Neuronal stem cell (in vitro differentiated cells): ENCODE measurements at places on chromosomes 7 and 10.

DNA sequence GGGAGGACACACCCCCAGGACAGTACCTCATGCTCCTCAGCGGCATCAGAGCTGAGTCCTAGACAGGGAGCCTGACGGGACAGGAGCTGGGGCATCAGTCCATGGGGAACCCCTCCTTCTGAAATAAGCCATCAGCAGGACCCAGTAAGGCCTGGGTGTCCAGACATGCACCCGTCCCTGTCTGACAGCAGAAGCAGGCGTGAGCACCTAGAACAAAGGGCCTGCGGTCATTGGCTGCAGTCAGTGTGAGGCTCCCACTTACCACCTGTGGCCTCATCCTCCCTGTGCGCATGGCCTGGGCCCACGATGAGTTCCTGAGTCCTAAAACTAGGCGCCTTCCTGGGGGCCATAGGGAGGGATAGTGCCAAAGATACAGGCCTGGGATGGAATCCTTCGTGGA is 484.7 kb downstream of the PTPRN2 start:
- no peak for DNase-seq

DNA sequence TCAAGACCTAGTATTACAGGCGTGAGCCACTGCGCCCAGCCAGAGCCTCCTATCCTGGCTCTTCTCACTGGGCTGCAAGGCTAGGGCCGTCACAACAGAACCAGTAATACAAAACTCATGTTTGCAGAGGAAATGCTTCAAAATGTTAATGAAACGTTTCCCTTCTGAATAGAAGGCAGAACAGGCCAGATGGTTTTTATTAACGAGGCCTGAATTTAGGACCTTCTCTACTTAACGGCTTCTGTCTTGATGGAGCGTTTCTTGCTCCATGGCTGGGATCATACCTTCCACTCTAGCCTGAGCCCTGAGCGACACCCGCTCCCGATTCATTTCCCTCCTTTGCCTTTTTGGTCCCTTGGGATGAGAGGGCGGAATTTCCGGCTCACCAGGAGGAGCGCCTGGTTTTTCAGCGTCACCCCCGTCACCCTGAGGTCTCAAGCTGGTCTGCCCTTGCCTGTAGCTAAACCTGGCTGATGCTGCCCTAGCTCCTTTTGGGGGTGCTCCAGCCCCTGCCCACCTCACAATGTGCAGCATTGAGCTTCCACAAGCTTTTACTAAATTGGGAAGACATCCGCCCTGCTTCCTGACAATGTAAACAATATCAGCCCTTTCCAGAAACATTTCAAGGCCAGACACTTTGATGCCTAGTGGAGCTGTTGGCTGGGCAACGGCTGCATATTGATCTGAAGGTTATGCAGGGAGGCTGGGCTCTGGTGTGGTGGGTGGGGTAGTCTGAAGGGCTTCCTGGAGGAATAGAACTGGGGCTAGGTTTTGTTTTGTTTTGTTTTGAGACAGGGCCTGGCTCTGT is 5.2 kb downstream of the CLIP2 start:
- DNase-seq: no peak

GRCh38 chr7:55077561-55078410 is 59.0 kb downstream of the EGFR start:
- DNase-seq: no peak

GRCh38 chr10:97633921-97634320 is 621 bp upstream of the MORN4 start:
- no peak for DNase-seq

DNA sequence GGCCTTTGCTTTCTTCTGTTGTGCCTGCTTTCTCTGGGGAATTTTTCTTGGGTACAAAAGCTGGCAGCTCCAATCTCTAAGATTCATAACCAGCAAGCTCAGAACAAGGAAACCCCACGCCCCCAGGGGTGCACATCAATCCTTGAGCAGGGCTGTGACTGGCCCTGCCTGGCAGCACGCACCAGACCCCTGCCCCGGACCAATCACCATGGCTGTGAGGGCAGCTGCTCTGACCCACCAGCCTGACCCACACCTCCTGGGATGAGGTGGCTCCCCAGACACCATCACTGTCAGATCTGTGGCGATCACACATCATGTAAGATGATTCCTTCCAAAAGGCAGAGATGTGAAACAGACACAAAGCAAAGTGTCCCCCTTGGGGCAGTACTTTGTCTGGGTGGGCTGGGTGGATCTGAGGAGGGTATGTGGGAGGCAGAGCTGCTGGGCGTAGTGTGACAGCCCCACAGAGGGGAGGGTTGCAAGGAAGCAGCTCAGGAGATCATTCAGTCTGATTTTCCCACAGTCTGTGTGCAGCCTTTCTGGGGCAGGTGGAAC is 175.5 kb upstream of the SHH start:
- no peak for DNase-seq

- no peak for DNase-seq
Observed at GRCh38 chr7:99843808-99844207, 16.0 kb downstream of the CYP3A43 start.

- DNase-seq: no peak
Observed at GRCh38 chr10:103641326-103641725, 147.8 kb downstream of the NEURL1 start.

DNA sequence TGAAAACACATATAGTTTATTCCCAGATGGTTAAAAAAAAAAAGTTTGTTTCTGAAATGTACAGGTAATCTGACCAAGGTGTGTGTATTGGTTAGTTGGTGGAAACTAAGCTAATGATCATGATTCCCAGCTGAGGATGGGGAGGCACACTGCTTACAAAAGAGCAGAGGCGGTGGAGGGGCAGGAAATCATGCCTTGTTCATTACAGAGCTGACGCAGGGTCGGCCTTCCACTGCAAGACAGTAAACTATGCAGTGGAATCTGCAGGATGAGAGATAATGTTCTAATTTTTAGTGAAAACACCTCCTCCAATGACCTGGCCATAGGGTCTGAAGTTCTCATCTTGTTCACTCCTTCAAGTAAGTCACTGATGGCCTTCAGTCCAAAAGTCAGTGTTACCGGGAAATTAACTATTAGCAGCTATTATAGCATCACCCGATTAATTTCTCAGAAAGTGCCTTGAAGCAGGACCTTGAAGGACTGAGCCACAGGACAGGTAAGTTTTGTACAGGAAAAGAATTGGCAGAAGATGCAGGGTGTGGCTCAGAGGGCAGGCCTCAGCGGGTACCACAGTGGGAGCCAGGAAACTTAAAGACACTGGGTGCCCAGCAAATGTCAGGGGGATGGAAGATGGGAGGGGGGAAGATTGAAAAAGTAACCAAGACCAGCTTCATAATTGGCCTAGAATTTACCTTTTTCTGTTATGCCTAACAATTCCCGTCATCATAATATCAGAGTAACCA is 36.0 kb downstream of the MYOF start:
- no peak for DNase-seq

DNA sequence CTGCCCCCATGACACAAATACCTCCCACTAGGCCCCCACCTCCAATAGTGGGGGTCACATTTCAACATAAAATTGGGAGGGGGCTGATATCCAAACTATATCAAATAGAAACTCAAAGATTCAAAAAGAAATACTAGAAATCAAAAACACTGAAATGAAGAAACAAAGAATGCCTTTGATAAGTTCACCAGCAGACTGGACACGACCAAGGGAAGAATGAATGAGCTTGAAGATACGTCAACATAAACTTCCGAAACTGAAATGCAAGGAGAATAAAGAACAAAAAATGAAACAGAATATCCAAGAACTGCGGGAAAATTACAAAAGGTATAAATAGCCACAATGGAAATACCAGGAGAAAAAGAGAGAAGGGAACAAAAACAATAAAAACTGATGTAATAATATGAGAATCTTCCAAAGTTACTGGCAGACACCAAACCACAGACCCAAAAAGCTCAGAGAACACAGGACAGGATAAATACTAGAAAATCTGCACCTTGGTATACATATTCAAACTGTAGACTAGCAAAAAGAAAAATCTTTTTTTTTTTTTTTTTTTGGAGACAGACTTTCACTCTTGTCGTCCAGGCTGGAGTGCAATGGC is 49.5 kb downstream of the BRI3 start:
- no peak for DNase-seq

DNA sequence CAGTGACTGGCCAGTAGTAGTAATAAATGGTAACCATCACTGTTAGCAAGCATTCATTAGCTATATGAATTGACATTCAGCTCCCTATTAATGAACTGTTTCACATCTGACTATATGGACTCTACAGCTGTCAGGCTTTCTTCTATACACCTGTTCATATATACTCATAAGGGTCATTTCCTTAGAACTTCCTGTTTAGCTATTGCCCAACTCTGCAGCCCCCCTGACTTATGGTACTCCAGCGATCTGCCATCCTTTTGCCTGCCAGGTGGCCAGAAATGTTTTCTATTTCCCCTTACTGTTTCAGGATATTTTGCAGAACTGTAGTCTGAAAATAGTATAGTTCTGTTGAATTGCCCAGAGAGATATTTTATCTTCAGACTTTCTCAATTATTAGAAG is 56.6 kb downstream of the TASOR2 start:
- no peak for DNase-seq

DNA sequence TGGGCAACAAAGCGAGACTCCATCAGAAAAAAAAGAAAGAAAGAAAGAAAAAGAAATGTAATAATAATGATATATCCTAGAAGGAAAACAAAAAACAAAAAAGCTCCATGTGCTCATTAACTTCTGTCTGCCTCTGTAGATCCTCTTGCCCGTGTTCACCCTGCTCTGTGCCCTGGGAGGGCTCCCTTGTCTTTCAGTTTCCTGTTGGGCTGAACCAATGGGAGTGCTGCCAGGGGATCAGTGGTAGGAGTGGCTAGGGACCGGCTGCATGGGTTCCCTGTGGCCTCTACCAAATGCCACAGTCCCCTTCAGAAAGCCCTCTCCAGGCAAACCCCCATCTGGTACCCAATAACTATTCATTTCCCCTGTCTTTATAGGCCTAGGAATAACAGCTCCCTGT is 51.8 kb upstream of the PARD3 start:
- no peak for DNase-seq

DNA sequence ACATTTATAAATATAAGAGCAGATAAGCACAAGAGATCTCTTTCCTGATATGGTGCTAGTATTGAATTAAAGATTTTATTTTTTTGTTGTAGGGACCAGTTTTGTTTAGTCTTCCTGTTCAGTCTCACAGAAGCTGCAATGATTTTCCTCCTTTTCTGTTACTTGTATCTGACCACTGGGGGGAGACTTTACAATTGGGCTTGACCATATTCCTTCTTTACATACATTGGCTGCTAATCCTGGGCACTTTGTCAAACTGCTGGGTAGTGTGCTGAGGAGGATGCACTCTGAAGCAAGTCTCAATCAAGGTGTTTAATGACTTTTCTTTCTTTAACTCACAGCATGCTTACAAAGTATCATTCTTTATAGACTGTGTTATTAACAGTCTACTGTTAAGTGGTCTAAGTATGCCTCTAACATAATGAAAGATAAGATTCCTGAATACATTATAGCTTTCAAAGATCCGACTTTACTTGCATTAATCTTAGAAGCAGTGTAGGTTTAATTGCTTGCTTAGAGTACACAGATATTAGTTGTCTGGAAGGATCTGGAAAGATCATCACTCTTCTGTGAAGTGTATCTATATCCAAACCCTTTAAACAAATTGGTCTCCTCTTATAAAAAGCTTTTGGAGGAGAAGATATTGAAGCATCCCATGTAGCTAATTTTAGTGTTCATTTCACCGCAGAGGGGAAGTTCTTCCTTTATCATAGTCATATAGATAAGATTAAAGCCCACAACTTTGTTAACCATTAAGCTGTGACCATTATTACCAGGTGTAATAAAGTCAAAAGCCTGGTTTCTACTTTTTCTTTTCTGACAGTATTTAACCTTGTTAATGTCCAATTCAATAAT is 3.1 kb downstream of the PALS2 start:
- DNase-seq: peak; percentile 38

DNA sequence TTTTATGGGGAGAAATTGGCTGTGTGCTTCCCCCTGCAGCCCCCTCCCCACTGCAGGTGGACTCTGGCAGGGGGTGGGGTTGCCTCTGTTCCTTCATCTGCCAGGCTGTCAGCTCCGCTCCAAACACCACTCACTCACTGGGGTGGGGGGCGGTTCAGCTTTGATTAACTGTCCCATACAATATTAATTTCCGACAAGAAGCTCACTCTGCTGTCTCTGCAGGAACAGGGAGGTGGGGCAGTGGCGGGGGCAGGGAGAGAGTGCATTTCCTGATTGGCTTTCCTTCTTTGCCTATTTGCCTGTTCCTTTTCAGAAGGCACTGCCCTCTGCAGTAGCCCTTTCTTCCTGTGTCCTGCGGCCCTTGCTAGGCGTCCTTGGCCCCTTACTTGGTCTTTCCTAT is 500.8 kb downstream of the PLXNA4 start:
- no peak for DNase-seq

DNA sequence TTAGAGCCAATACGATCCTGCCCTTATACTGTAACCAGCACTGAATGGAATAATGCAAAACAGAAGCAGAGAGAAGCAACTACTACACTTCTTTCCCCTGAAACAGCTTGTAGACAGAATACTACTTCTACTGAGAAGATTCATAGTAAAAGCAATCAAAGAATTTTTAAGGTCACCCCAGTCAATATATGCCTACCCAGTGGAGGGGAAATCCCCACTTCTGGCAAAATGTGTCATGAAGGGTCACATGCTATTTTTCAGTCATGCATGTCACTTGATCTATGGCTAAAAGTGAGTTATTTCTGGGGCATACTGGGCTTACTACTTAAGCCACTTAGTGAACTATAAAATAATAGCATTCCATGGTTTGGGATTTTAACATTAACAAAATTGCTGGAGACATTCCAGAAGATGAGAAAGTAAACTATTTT is 25.6 kb downstream of the IRF5 start:
- DNase-seq: no peak
